ENCODE measurements at places on chromosomes 2 and 18.

- DNase-seq = no peak
Measured at GRCh38 chr2:218517434-218518206, 50.5 kb downstream of the USP37 start.

GRCh38 chr2:200338692-200339091, 32.2 kb downstream of the SPATS2L start:
- no peak for DNase-seq

DNA sequence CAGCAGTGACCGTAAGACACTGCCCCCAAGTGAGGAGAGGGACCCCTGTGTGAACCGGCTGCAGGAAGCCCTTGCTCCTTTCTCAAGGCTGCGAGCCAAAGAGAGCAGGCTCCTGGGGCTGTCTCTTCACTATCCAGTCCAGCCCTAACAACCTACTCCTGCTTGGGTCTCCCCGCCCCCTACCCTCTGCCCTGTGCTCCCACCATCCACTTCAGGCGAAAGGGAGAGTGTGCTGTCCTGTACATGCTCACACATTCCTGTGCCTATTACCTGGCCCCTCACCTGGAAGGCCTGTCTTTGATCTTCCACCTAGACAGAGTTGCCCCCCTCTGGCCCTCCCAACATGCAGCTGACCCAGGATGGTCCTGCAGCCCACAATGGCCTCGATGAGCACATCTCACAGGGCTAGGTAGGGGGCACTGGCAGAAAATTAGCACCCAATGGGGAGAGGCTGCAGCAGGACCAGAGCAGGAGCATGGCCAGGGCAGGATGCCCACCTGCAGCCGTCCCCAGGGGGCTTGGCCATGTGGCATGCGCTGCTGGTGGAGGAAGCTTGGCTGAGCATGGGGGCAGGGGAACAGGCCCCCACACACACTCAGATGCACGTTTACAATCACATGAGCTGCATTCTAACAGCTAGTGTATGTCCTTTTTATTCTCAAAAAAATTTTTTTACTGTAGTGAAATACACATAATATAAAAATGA, 93.5 kb downstream of the POLR1A start:
- no peak for DNase-seq

GRCh38 chr2:240628808-240629618, 3.7 kb downstream of the GPR35 start:
- DNase-seq = no peak

- no peak for DNase-seq
Measured at GRCh38 chr2:54572262-54572635, 116.1 kb downstream of the SPTBN1 start.
